ENCODE measurements at places on chromosomes 3 and 15. TPM values are rescaled to one million over a fixed set of nuclear protein-coding genes. Genes with fewer than 3 reads are reported as not detected.

The CYP19A1 gene
- total RNA-seq: 0.69 TPM

The HHLA2 gene
- total RNA-seq: 0.48 TPM

The ZIC1 gene
- not detected for total RNA-seq

The MAP1A gene
- 30.6 TPM for total RNA-seq

The GABRA5 gene
- total RNA-seq: not detected

The FGD5 gene
- total RNA-seq: 1.1 TPM

The CORO2B gene
- 2.9 TPM for total RNA-seq

The GOLGA8H gene
- total RNA-seq: 1.5 TPM

The IQCF5 gene
- total RNA-seq: not detected

The LINGO1 gene
- 31.8 TPM for total RNA-seq

The OR4F6 gene
- total RNA-seq: not detected

The ONECUT1 gene
- total RNA-seq: 0.18 TPM

The FBN1 gene
- total RNA-seq: 5.3 TPM

The ILDR1 gene
- not detected for total RNA-seq

The TBC1D23 gene
- 19.3 TPM for total RNA-seq

The SLC2A2 gene
- total RNA-seq: not detected

The C15orf62 gene
- 1.2 TPM for total RNA-seq

The GPR149 gene
- total RNA-seq: not detected

The CCR5 gene
- total RNA-seq: not detected

The ARHGEF26 gene
- 4.0 TPM for total RNA-seq

The CADPS gene
- 57.8 TPM for total RNA-seq

The KCTD6 gene
- total RNA-seq: 15.7 TPM

The CSPG5 gene
- total RNA-seq: 5.0 TPM

The HACD3 gene
- 81.3 TPM for total RNA-seq

The MITF gene
- 57.3 TPM for total RNA-seq

The RNF123 gene
- total RNA-seq: 41.7 TPM

The CASR gene
- total RNA-seq: 0.06 TPM

The IGDCC3 gene
- 41.9 TPM for total RNA-seq

The DOCK3 gene
- total RNA-seq: 1.3 TPM

The CCR3 gene
- not detected for total RNA-seq

The CHRFAM7A gene
- 2.0 TPM for total RNA-seq

The CDHR4 gene
- not detected for total RNA-seq

The POTEB2 gene
- not detected for total RNA-seq

The SLC22A14 gene
- 0.12 TPM for total RNA-seq

The SIAH2 gene
- 65.7 TPM for total RNA-seq

The PLSCR4 gene
- total RNA-seq: 1.2 TPM

The GOLGA6L4 gene
- 0.63 TPM for total RNA-seq

The PPM1L gene
- total RNA-seq: 13.5 TPM

The GABRR3 gene
- total RNA-seq: not detected

The GPR62 gene
- total RNA-seq: 0.42 TPM

The SLC28A2 gene
- total RNA-seq: not detected

The CLRN1 gene
- not detected for total RNA-seq

The TTLL13 gene
- total RNA-seq: 0.21 TPM

The ACKR4 gene
- total RNA-seq: not detected

The PLS1 gene
- 5.0 TPM for total RNA-seq

The C2CD4B gene
- 0.15 TPM for total RNA-seq

The ECE2 gene
- not detected for total RNA-seq

Data from cardiac muscle cell (in vitro differentiated cells and primary cell).